ENCODE measurements at places on chromosomes 11 and 22. TPM values are rescaled to one million over a fixed set of nuclear protein-coding genes. Genes with fewer than 3 reads are reported as not detected.

DNA sequence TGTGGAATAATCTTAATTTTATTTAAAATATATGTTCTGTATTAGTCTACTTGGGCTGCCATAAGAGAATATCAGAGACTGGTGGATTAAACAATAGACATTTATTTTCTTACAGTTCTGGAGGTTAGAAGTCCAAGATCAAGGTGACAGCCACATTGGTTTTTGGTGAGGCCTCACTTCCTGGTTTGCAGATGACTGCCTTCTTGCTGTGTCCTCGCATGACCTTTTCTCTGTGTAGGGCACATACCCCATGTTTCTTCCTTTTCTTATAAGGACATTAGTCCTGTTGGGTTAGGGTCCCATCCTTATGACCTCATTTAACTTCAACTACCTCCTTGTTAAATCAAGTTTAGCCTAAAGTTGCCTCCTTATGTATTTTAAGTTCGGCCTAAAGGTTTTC lies 202.7 kb upstream of the MPPED2 start:
- no peak for DNase-seq

DNA sequence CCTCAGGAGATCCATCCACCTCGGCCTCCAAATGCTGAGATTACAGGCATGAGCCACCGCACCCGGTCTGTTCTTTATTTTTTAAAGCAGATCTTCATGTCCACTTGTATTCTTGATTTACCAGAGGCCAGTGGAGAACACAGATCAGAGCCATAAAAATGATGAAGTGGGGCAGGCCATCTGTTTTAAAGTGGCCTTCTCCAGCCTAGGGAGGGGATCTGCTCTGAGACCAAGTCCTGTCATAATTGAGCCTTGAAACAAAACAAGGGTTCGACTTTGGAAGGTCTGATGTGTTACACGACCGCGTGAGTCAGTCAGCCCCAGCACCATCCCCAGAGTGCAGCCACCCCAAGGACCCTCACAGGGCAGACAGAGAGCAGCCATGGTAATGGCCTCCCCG lies 27.5 kb downstream of the ABCC8 start:
- DNase-seq: no peak

DNA sequence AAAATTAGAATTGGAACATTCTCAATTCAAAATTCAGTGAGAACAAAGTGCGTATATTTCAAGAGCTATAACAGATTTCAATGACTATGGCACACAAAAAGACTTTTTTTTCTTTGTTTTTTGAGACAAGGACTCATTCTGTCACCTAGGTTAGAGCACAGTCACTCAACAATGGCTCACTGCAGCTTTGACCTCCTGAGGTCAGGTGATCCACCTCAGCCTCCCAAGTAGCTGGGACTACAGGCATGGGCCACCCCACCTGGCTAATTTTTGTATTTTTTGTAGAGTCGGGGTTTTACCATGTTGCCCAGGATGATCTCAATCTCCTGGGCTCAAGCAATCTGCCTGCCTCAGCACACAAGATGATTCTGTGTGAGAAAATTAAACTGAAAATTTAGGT lies 51.5 kb downstream of the PIK3C2A start:
- DNase-seq: no peak

- no peak for DNase-seq
Observed at GRCh38 chr11:33734441-33735270, 1.6 kb downstream of the CD59 start.

GRCh38 chr11:95415837-95416304 lies 184.9 kb upstream of the SESN3 start:
- DNase-seq: no peak

DNA sequence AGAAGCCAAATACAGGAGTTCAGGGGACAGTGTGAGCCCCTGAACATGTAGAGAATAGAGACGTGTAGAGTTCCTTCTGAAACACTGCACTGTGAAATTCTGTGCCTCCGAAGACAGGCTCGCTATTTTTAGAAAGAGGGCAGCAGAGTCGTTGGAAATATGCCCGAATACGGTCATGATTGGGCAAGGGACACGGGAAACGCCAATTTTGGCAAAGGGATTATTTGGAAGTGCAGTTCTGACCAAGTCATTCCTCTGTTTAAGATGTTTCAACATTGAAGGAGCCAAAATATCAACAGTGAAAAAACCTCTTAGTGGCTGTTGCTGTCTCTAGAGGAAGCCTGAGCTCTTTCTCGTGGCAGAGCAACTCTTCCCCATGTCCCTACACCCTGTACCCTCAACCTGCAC lies 9.5 kb upstream of the CBX6 start:
- DNase-seq: peak; percentile 75

CCDC81 gene
- 0.63 TPM for polyA plus RNA-seq

HSPB2 gene
- polyA plus RNA-seq: 60.2 TPM

SLC22A6 gene
- 0.25 TPM for polyA plus RNA-seq

MRPL11 gene
- polyA plus RNA-seq: 40.1 TPM

All from aorta (tissue), 5 donors.